ENCODE measurements at places on chromosomes 13 and 19.

DNA sequence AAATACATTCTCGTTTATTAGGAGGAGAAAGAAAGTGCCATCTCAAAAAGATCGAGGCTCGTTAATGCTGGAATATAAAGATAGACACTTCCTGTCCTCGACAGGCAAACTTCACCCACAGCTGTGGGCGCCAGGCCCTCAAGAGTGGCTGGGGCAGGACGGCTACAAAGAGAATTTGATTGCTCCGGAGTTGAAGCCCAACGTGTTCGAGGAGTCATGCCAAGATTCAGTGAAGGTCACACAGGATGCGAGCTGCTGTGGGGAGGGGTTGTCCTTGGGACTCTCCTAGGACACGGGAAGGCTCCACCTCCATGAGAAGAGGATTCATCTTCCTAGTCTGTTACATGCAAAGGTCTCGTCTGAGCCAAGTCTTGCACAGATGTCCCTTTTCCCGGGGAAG lies 16.3 kb upstream of the PTPRS start:
- DNase-seq = no peak

DNA sequence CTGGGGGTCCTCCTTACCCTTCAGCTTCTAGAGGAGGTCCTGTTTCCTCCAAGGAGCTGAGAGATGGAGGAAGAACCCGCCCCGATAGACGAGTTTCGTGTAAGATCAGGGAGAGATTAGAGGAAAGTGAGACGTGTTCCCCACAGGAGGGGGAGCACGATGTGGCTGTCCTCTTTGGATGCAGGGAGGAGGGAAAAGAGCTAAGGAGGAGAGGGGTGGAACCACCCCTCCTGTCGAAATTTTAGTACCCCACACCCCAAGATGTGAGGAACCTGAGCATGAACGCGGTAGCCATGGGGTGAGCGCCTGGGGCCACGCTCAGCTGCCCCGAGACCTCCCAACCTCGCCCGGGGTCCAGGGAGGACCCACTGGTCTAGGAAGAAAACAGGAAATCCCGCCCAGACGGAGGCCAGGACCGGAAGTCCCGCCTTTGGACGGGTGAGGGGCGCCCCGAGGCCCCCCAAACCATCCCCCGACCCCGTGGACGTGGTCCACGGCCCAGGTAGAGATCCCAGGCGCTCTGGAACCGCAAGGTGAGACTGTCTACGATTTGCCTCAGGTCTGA lies 1.2 kb downstream of the AKT1S1 start:
- no peak for DNase-seq

DNA sequence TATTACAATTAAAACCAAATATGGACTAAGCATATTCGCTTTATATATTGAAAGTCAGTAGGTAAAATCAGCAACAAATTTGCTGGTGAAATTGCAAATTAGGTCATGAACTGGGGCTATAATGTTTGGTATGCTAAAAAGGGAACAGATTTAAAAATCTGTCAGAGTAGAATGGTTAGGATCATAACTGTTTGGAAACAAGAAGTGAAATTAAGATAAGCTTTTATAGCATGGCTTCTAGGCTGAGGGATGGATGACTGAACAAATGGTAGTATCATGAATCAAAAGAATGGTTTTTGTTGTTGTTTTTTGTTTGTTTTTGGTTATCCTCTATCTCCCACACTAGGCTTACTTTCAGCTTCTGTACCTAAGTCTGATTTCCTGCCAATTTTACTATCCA lies 1090.4 kb downstream of the PCDH9 start:
- DNase-seq = no peak

DNA sequence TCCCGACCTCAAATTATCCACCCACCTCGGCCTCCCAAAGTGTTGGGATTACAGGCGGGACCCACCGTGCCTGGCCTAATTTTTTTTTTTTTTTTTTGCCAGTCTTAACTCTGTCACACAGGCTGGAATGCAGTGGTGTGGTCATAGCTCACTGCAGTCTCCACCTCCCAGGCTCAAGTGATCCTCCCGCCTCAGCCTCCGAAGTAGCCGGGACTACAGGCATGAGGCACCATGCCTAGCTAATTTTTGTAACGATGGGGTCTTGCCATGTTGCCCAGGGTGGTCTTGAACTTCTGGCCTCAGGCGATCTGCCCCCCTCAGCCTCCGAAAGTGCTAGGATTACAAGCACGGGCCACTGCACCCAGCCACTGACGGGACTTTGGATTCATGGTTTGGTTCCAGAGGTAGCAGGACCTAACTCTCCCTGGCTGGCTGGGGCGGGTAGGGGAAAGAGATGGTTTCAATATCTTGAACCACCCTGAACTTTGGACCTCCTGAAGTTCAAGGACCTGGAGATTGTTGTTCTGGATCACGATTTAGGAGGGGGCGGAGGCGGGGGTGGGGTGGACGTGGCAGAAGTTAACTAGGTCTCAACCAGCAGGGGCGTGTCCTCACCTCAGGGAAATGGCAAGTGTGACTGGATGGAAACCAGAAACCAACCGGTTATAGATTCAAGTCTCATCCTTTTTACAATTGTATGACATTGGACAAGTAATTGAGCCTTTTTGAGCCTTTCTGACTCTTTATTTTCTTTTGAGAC lies 40.8 kb downstream of the IER2 start:
- no peak for DNase-seq

GRCh38 chr13:51844862-51845573 lies at the start of gene TMEM272:
Gene TMEM272 (minus strand): TSS chr13:51845177. CDS start chr13:51838530, 6,647 bp downstream.
- DNase-seq = peak; percentile 36

DNA sequence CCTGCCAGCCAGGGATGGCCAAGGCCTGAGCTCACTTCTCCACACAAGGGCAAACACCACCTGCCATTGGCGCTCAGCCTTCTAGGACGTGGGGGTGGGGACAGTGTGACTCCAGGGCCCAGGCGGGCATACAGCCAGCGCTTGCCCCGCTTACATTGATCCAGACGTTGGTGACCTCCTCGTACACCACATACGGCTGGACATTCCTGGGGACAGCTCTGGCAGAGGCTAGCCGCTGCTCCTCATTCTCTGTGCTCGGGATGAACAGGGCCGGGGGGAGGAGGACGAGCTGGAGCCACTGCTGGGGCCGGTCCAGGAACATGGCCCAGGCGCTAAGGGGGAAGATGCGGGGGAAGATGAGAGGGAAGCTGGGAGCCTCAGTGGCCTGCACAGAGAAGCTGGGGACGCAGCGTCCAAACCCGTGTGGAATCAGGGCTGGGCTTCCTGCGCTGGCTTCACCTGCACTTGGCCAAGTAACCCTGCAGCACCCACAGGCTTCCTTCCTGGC lies 25.1 kb upstream of the MYDGF start:
- peak; percentile 69 for DNase-seq

- DNase-seq = no peak
These were observed 11.6 kb upstream of the CEACAM3 start for GRCh38 chr19:41784743-41785142.

GRCh38 chr13:73215823-73216222 lies 157.0 kb downstream of the KLF5 start:
- no peak for DNase-seq

DNA sequence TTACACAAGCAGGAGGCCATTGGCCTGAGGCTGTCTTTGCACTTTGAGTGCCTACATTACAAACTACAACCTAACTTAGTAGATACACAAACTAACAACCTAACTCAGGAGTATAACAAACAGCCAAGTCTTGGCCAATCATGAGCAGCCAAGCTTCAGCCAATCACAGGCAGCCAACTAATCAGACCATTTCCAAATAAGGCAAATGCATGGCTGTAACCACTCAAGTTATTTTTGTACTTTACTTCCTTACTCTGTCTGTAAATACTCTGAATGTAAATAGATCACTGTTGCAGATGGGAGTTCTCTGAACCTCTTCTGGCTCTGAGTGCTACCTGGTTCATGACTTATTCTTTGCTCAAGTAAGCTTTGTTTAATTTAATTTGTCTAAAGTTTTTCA lies 748.1 kb upstream of the SGCG start:
- no peak for DNase-seq

DNA sequence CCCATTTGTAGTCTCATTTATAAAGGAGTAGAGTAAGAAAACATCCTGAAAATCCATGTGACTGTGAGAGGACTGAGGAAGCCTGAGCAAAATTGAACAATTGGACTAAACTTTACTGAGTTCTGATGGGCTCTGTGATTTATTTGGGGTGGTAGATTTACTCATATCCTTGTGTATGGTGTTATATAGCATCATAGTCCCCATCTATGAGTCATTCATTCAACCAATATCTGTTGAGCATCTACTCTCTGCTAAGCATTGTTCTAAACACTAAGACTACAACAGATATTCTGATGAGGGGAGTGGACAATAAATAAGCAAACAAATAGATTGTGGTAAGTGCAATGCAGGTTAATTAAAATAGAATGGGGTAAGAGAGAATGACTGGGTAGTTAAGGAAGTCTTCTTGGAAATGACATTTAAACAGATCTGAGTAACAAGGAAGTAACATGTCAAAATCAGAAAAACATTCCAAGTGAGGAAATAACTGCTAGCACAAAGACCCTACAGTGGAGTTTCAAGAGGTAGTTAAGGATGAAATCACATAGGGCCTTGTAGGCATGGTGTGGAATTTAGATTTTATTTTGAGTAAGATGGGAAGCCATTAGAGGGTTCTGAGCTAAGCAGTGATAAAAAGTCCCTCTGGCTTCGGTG lies 36.3 kb upstream of the MLNR start:
- no peak for DNase-seq

GRCh38 chr19:42113641-42114348 lies 18.5 kb downstream of the POU2F2 start:
- DNase-seq = no peak

DNA sequence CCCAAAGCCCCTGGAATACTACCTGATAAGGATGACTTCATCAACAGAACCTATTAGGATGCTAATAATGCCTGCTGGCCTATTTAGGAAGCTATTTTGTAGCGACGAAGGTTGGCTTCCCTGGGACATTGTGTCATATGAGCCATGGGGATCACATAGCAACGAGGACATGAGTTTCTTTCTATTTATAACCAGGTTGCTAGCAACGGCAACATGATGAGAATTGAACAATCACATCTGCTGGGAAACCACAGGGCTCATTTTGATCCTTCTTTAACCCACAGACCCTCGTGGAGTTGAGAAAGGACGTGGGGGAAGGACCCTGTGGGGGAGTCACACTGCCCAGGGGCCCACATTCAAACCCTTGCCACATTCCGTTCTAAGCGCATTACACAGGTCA lies 172.2 kb downstream of the COL4A1 start:
- DNase-seq = no peak

DNA sequence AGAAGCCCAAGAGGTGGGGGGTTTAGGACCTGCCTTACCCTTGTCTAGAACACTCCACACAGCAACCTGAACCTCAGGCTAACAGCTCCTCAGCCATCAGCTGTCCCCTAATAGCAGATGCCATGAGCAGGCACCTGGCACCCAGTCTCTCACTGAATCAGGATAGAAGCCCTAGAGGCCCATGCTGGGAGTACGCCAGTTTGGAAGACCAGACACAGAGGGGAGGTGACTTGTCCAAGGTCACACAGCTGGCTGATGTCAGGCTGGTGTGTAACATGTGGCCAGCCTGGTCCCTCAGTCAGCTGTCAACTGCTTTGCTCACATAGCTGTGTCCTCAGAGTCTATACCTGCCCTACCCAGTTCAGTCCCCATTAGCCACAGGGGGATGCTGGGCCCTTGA lies 12.8 kb upstream of the SAMD1 start:
- DNase-seq = no peak

DNA sequence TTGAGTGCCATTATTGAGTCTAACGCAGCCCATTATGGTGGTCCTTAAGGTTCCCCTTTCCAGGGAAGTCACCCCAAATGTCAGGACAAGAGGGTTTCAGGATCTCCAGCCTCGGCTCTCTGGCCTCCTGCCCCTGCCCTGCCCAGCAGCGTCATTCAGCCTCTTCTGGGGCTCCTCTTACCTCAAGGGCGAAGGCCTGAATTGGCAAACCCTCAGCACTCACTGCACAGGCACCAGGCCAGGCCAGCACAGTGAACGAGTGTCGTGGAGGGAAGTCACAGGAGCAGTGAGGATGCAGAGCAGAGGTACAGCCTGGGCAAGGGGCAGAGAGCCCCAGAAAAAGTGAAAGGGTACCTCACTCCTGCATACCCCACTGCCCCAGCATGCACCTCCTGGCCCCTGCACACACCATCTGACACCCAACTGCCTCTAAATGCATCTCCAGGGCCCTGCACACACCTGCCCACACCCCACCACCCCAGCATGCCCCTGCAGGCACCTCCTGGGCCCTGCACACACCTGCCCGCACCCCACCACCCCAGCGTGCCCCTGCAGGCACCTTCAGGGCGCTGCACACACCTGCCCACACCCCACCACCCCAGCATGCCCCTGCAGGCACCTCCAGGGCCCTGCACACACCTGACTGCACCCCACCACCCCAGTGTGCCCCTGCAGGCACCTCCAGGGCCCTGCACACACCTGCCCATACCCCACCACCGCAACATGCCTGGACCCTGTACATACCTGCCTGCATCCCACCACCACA lies 19.8 kb downstream of the SLC25A42 start:
- no peak for DNase-seq

GRCh38 chr13:32151240-32151639 lies 119.7 kb downstream of the FRY start:
- DNase-seq = no peak

DNA sequence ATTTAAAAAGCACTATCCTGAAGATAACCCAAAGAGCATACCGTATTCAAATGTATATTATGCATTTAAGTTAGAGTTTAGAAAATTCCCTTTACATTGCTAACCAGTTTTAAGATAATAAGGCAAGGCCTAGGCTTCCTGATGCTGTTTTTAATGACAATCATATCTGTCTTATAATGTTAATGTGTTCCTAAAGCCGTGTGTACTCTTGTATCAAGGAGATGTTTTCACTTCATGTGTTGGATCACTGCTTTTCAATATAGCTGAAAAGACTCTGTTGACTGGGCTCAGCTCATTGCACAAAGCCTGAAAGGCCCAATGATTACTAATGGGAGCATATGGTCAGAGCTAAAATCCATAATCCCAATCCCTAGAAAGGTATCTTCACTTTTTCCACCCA lies 81.6 kb downstream of the DACH1 start:
- DNase-seq = no peak

GRCh38 chr13:111006506-111007031 lies 91.7 kb upstream of the ANKRD10 start:
- peak; percentile 49 for DNase-seq

GRCh38 chr13:77779552-77780272 lies 82.2 kb downstream of the SLAIN1 start:
- no peak for DNase-seq

GRCh38 chr19:54724142-54724541 lies at the start of gene KIR3DL3:
Gene KIR3DL3 (plus strand): TSS chr19:54724442. CDS start chr19:54724497, 55 bp downstream.
- DNase-seq = no peak

- DNase-seq = no peak
These were observed 1.3 kb downstream of the FBXW9 start for GRCh38 chr19:12695096-12695495.

GRCh38 chr13:97422118-97423054 lies 11.6 kb upstream of the RAP2A start:
- no peak for DNase-seq

DNA sequence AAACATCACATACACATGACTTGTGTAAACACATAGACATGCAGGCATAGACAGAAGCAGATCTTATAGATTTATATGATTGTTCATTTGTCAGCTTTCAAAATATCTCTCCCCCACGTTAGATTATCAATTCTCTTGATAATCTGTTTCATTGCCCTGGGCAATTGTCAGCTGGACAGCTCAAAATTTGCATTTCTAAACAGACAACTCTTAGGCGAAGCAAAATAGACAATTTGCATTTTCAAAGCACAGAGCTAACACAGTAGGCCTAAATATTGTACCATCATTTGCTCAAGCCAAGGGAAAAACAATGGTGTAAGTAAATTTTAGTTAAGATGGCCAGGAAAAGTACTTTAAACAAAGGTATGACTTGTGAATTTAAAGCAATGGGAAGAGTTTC lies 24.0 kb upstream of the KBTBD6 start:
- no peak for DNase-seq

Data from C1 segment of cervical spinal cord (tissue), 14 donors.